ENCODE measurements at places on chromosomes 3 and 15.

- no peak for DNase-seq
Observed at GRCh38 chr3:194865615-194866014, 179.9 kb downstream of the FAM43A start.

GRCh38 chr3:157170861-157171260 is 10.9 kb upstream of the CCNL1 start:
- no peak for DNase-seq

- no peak for DNase-seq
Observed at GRCh38 chr3:139557041-139557440, 17.5 kb upstream of the RBP1 start.

DNA sequence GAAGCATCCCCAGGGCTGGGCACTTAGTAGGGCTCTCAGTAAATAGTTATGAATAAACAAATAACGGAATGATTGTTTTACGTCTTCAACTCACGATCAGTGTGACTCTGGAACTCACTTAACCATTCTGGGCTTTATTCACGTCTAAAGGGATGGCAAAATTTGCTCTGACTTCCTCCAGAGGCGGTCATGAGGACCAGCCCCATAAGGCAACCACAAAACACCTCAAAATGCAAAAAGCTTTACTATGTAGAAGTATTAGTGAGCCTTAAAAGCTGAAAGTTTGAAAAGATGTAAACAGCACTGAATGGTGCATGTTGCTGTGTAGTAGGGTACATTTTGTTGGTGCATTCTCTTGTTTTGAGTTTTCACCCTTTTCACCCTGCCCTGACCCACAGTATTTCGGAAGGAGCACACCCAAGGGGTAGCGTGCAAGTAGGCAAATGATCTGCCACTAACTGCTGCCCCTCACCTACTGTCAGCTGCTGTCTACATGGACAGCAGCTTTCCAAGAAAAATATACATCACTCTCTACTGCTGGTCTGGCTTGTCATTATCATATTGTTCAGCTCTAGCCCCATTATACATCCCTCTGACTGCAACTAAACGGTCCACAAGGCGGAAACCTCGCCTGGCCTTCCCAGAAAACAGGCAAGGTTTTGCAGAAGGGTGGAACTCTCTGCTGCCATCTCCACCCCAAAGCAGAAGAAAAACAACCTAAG is 308.5 kb upstream of the PROK2 start:
- no peak for DNase-seq

- DNase-seq: no peak
Observed at GRCh38 chr3:183897606-183898005, 12.9 kb upstream of the PARL start.

- no peak for DNase-seq
Observed at GRCh38 chr3:137205394-137206045, 247.7 kb downstream of the IL20RB start.

GRCh38 chr3:64873400-64873799 is 185.6 kb upstream of the ADAMTS9 start:
- DNase-seq: no peak

DNA sequence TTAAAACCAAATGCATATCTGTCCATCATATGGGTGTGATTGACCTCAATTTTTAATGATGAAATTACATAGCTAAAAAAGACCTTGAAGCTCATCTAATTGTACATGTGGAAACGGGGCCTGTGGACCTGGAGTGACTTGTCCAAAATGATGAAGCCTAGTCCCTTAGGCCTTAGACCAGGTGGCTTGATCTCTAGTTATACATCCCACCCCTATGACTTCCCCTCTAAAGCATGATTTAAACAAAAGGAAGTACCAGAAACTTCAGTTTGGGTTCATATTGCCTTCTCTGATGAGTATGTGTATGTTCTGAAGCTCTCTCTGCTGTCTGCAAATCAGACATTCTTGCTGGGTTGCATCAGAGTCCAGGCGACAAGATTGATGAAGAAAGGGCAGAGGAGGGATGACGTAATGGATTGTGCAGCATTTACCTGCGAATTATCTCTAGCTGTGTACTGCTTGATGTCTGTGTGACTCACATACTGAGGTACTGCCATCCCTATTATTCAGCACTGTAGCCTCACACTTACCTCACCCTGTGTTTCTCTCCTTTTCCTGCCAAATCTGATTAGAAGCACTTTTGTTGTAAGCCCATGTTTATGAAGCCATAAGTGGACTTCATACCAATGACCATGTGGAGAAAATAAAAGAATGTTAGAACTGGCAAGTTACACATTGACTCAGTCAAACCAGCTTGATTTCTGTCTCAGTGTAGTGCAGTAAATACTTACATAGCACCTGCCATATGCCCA is 111.5 kb downstream of the FILIP1L start:
- no peak for DNase-seq

- no peak for DNase-seq
Observed at GRCh38 chr3:154126651-154127050, 5.5 kb downstream of the ARHGEF26 start.

DNA sequence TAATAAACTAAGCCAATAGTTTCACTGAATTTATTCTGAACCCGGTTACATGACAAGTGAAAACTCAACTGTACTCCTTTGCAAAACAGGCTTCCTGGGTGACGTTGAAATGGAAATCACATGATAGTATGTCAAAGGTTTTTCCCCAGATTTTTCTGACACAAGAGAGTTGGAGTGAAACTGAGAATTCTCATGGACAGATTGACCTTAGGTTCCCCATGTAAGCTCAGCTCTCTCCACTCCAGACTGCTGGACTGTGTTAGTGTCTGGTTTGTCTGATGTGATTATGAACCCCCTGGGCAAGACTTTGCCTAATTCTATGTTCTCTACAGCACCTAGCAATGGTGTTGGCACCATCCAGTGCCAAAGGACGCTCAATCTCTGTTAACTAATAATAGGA is 219.7 kb upstream of the COL8A1 start:
- DNase-seq: no peak

DNA sequence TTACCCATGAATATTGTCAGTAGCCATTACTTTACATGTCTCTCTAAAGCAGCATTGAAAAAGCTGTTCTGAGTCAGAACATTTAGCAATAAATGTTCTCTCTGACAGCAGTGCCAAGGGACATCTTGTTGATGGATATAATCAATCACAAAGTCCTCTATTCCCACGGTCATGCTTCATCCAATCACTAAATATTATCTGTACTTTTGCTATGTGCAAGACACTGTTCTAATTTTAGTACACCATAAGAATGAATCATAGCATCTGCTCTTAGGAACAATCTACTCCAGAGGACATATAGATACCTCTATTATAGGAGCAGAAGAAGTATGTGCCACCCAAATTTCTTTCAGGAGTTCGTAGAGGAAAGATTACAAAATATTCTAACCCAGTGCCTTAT is 142.5 kb upstream of the MBNL1 start:
- no peak for DNase-seq

- DNase-seq: no peak
Observed at GRCh38 chr15:20356911-20357480, 184.6 kb downstream of the GOLGA6L6 start.

DNA sequence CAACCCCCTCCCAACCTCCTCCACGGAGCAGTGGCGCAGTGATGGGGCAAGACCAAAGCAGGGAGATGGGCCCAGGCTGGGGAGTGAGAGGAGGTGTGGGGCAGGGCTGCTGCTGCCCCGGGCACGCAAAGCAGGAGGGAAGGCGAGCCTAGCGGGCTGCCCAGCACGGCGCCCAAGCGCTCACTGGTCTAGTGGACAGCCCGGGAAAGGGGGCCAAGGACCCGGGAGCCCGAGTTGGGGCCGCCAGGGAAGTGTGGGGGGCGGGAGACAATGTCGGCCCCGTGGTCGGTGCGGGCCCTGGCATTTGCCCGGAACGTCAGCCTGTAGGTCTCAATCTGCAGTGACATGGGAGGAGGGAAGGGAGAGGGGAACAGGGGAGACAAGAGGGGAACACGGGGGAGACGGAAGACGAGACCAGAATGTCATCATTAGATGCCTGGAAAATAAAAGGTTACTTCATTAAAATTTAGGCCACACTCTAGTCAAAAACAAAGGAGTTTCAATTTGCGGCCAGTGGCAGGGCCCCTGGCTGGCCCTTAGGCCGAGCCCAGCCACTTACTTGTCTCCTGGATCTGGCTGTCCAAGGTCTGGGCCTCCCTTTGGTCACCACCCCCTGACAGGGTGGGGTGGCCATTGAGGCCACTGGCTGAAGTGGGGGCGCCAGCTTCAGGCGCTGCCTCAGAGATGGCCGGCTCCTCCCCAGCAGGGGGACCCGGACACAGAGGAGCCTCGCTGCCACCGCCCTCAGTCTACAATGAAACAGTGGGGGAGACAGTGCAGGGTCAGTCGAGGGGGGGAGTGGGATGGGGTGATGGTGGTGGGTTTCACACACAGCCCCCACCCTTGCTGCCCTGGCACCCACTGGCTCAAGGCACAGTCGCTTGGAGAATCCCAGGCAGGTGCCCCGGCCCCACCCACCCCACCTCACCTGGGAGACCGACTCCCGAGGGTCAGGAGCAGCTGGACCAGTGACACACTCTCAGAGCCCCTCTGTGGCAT is 50.0 kb downstream of the DHX30 start:
- no peak for DNase-seq

DNA sequence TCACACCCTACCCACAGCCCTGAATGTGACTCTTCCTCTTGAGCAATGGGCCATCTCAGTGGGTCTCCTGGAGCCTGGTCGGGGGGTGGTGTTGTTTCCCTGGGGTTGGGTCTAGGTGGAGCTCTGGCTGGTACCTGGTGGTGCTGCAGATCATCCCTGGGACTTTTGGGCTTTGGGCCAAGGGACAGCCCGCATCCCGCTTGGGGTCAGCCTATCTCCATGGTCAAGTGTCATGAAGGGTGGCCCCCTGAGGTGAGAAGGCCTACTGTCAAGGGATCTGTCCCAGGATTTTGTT is 202.0 kb downstream of the UBE3A start:
- DNase-seq: no peak

DNA sequence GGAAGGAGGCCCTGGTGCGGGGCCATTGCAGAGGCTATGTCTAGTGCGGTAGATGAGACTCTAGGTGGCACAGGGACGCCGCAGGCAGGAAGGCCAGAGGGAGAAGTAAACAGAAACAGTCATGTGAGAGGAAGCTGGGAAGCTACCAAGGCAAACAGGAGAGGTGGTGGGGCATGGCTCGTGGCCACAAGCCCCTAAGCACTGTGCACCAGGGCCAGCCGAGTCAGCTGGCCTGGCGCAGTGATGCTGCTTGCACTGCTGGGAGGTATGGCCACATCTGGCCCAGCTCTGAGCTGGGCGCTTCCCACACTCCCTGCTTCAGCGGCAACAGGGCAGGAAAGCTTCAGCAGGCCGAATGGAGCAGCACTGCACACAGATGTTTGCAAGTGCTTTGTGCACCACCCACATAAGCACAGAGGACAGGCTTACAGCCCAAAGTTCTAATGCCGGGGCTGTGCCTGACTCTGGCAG is 76.6 kb downstream of the SRGAP3 start:
- no peak for DNase-seq

GRCh38 chr3:188939814-188940572 is 231.8 kb upstream of the TPRG1 start:
- DNase-seq: no peak

DNA sequence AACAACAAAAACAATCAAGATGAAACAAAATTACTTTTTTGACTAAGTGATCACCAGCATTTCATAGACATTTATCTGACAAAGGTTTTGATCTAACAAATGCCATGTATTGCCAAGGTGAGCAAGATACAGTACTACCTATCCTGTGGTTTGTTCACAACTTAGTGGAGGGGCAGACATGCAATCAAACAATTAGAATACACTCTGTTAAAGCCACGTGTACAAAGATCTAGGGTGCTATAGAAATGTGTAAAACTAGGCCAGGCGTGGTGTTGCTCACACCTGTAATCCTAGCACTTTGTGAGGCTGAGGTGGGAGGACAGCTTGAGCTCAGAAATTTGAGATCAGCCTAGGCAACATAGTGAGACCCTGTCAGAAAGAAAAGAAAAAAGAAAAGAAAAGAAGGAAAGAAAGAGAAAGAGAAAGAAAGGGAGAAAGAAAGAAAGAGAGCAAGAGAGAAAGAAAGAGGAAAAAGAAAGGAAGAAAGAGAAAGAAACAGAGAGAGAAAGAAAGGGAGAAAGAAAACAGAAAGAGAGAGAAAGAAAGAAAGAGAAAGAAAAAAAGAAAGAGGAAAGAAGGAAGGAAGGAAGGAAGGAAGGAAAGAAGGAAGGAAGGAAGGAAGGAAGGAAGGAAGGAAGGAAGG is 1.4 kb upstream of the TRIM69 start:
- no peak for DNase-seq

DNA sequence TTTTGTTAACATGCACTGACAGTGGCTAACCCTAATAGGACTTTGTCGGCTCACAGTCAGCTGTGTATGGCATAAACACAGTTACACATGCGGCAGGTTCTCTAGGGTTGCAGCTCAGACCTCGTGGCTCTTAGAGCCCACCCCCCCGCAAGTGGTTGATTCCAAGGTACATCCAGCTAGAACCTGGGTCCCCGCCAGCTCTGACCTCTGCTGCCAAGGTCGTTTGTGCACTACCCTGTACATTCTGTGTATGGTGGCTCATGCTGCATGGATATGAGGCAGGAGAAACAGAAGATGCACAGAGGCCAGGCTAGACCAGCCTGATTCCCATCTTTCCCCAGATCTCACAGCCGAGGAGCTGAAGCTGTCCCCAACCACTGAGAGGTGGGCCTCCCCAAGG is 25.9 kb downstream of the PRR20G start:
- no peak for DNase-seq

GRCh38 chr3:2154621-2155020 is 56.0 kb downstream of the CNTN4 start:
- DNase-seq: no peak

GRCh38 chr15:42090781-42091180 is 3.6 kb downstream of the PLA2G4D start:
- no peak for DNase-seq

DNA sequence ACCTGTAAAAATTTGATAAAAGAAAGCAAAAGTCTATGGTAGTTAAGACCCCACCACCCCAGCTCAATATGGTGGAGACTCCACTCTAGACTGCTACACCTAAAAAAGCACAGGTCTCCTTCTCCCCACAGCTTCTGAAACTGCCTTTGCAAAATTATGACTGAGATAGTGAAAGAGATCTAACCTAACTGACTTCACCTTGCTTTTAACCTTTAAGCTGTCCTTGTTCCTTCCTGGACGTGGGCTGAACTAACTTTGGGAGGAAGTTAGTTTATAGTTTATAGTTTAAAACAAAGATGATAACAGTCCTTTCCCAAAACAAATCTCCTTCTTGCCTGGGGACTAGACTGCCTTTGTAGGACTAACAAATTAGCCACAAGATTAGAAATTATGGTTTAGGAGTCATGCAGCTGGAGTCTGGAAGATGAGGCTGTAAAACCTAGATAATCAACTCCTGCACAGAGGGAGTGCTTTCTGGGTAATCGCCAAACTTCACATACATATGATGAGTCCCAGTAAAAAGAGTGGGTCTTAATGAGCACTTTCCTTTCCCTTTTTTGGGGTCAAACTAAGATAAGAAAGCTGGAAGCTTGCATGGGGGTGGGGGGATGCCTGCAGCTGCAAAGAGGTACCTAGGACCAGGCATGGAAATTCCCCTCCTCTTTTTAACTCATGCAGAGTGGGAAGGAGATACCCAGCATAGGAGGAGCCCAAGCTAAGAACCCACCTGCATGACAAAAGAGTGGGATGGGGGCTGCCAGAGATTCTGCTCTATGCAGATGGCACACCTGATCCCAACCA is 17.5 kb downstream of the CCR8 start:
- DNase-seq: no peak

GRCh38 chr15:83571820-83572707 is 81.9 kb upstream of the ADAMTSL3 start:
- no peak for DNase-seq

Data from activated CD8-positive, alpha-beta memory T cell treated with anti-CD3 and anti-CD28 coated beads for 4 hours (primary cell).